ENCODE measurements at places on chromosomes 6 and 20.

GRCh38 chr6:150452428-150453243, 83.8 kb downstream of the IYD start:
- DNase-seq, result no peak

- no peak for DNase-seq
These were observed 608.2 kb downstream of the PRKN start for GRCh38 chr6:162119341-162119740.

DNA sequence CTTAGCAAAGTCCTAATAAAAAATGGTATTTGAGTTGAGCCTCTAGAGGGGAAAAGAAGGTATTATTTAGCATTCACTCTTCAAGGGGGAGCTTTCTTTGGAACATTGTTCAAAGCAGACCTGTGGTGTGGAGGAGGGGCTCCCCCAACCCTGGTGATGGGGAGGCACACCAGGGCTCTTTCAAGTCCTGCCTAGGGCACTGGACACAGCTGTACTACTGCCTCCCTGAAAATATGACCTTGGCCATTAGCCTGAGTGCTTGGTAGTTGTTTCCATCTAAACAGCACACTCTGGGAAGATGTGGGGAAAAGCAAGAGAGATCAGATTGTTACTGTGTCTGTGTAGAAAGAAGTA, 215.1 kb upstream of the CNR1 start:
- DNase-seq, result no peak

DNA sequence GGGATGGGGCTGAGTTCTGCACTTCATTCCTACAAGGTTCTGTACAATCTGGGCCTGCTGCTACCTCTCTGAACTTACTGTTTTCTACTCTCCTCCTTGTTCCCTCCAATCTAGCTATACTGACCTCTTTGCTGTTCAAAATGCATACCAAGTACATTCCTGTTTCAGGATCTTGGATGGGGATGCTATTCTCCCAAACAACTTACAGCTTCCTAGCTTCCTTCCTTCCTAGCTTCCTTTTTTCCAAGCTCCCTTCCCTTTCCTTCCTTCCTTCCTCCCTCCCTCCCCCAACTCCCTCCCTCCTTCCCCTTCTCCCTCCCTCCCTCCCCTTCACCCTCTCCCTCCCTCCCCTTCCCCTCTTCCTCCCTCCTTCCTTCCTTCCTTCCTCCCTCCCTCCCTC, 117.9 kb downstream of the AHI1 start:
- no peak for DNase-seq

DNA sequence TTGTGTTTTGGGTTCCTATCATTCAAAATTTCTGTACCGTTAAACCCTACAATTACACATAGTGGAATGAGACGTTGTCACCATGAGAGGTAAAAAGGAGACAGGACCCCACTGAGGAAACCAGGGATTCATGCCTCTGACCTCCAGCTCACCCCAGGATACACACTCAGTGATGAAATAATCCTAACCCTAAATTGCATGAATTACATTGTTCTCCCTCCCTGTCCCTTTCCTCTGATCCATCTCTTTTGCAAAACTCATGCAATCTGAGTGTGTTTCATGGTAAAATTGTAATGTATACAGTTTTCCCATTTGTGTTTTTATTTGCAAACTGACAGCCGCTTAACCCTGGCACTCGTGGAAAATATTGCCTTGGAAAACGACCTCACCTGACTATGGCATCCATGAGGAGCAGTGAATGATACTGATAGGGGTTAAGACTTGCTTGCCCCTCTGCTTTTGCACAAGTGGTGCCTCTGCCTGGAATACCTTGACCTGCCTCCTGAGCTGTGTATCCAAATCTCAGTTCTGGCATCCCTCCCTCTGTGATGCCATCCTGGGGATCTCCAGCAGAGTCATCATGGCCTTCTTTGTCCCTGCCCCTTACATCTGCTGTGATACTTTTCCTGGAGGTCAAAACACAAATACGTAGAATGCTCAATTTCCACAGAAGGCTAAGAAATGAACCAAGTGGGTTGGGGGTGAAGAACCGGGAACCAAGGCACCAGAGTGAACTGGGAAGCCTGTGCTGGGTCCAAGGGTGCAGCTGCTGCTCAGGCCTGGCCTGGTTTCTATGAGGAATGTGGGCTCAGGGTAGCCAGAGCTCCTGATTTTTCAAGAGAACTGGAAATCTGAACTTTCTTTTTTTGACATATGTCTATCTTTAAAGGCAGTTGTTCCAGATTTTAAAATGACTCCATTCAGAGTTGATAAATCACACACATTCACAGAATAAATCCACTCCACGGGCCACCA, 211.6 kb upstream of the ZNF217 start:
- no peak for DNase-seq

DNA sequence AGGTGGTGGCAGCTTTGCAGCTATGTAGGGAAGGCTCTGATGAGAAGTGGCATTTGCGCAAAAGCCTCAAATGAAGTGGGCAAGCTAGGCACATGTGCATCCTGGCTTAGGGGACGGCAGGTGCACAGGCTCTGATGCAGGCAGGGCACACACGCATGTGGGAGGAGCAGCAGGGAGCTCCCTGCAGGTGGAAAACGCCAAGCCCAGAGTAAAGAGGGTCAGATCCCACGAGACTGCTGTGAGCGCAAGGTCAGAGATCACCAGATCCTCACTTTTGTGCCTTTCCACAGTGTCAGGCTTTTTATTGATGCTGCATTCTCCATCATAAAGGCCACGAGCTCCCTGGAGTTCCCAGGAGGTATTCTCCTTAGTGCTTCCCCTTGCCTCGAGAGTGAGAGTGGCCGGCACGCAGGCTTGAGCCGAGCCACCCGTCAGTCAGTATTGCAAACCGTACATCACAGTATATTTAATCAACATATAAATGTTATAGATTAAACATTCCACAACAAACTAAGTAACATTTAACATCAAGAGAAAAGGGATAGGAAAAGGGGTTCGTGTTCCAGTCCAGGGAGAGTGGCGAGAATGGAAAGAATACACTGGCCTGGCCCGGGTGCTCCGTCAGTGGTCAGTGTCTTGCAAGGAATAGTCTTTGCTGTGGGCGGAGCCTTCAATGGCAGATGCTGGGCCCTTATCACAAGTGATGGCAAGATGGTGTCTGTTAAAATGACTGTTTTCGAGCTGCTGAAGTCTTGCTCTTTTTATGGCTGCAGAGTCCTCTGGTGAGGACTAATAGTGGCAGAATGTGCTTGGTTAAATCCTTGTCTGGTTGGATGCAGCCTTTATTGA, 109.4 kb downstream of the SYNDIG1 start:
- no peak for DNase-seq

DNA sequence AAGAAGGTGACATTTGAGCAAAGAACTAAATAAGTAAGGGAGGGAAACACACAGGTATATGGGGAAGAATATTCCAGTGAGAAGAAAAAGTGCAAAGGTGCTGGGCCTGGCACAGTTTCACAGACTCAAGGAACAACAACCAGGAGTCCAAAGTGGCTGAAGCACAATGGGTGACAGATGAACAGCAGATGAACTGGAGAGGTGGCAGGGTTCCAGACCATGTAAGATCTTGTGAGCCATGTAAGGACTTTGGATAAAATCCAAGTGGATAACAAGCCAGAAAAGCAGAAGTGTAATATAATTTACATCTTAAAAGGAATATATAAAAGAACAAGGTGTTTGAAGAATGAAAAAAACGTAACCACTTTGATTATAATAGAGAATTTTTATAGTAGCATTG, 87.9 kb downstream of the MMS22L start:
- no peak for DNase-seq

DNA sequence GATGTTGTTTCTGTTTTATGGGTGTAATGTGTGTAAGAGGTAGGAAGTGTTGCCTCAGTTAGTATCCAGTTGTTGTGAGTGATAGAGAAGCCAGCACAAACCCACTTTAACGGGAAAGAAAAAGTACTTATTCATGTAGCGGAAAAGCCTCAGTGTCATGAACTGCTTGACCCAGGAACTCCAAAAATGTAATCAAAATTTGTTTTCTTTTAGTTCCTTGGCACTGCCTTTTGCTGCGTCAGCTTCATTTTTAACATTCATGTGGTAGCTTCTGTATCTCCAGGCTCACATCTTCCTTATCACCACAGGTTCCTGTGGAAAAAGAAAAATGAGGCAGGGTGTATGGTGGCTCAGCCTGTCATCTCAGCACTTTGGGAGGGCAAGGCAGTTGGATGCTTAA, 46.4 kb upstream of the CCDC28A start:
- DNase-seq, result no peak

DNA sequence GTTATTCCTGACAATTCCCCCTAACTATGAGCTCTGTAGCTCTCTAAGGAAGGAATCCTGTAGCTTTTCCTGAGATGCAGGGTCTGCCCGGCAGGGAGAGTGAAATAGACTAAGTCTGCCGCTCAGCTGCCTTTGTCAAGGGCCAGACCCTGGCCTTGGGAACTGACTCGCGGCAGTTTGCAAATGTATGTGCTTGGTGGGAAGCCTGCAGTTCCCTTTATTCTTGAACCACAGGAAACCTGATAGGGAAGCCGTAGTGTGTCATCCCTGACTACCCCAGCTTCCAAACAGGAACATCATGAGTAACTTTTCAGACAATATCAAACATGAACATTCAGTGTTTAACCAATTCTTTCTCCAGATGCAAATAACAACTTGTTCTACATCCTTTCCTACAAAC, 78.7 kb upstream of the IFNGR1 start:
- DNase-seq, result no peak

- DNase-seq, result no peak
These were observed 4.2 kb downstream of the MICAL1 start for GRCh38 chr6:109451376-109451775.

- no peak for DNase-seq
These were observed 229.3 kb downstream of the SYNDIG1 start for GRCh38 chr20:24698706-24699206.

- DNase-seq, result no peak
These were observed 193.7 kb downstream of the SLC35F1 start for GRCh38 chr6:118100717-118101116.

GRCh38 chr6:105769987-105770386, 316.1 kb upstream of the PRDM1 start:
- no peak for DNase-seq

DNA sequence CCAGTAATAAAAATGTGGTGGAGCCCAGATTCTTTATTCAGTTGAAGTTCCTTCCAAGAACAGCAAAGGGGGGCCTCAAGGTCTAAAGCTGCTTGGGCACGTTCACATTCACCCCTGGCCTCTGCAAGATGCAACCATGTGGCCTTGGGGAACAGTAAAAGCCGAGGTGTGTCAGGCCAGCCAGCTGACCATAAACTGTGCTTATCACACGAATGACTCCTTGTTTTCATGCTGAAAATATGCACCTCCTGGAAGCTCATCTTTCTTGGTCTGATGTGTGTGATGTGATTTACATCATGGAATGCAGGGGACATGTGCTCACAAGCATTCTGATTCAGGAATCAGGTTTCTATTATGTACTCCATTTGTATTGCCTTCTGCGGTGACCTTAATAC, 211.6 kb upstream of the MARCKS start:
- no peak for DNase-seq

- no peak for DNase-seq
These were observed 167.5 kb upstream of the TSHZ2 start for GRCh38 chr20:52804497-52805295.

- DNase-seq, result no peak
These were observed 16.6 kb downstream of the CHMP4B start for GRCh38 chr20:33827634-33828325.

- no peak for DNase-seq
These were observed 57.1 kb downstream of the GOPC start for GRCh38 chr6:117545161-117545595.

GRCh38 chr6:23307516-23307915, 738.1 kb downstream of the HDGFL1 start:
- DNase-seq, result no peak

DNA sequence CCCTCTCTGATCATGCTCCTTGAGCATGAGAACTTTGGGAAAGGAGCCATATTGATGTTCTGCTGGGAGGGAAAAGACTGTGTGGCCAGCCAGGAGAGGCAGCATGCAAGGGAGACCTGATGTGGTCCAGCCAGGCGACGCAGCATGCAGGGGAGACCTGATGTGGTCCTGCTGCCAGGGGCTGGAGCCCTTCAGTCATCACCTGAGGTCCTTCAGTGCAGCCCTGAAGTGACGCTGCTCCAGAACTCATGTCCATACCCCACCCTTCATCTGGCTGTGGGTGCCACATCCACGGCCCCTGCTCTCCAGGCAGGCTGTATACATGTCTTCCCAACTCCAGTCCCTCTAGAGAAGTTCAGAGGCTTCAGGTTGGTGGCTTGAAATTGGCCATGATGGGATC, 134.4 kb downstream of the ERMARD start:
- no peak for DNase-seq

DNA sequence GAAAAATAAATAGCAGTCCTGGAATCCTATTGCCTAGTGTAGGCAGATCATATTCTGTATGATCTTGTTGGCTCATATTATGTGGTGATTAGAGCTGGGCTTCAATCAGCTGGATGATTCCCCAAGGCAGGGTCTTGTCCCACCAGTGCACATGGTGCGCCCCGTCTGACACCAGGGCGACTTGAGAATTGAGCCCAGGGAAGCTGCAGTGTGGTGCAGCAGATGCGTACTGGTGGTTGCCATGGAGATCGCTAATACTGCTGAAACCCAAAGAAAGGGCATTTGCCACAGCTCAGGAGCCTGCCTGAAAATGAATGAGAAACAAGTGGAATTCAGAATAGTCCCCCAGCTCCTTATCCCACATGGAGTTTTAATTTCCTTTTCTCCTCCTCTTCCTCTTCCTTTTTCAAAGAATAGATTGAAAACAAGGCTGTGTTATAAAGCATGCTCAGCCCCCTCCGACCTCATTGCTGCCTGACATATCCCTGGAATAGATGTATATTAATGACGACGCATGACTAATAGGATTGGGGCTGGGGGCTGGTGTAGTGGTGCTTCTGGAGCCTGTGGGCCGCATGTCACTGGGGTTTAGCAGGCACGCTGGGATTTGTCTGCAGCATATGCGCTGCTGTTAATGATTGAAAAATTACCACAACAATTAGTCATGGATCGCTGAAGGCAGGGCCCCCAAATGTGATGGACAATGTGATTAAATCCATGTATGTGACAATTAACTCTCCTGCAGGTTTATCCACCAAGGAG, 210.5 kb downstream of the FARS2 start:
- DNase-seq, result no peak

DNA sequence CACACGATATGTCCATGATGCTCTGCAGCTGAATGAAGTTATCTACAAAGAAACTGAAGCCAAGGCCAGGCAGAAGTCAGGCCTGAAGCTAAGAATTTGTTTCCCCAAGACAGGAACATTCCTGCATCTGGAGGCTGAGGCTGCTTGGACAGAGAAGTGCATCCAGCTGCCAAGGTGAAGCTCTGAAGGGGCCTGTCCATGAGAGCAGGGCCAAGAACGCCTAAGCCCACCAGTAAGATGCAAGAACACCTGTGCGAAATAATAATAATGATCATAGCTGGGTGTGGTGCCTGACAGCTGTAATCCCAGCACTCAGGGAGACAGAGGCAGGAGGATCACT, 37.7 kb upstream of the B4GALT5 start:
- no peak for DNase-seq
